Choroid plexus epithelial cell (primary cell): ENCODE measurements at places on chromosomes 3 and 15.
A peak's percentile ranks its signal among the peaks of the same experiment; 100 is the strongest.

DNA sequence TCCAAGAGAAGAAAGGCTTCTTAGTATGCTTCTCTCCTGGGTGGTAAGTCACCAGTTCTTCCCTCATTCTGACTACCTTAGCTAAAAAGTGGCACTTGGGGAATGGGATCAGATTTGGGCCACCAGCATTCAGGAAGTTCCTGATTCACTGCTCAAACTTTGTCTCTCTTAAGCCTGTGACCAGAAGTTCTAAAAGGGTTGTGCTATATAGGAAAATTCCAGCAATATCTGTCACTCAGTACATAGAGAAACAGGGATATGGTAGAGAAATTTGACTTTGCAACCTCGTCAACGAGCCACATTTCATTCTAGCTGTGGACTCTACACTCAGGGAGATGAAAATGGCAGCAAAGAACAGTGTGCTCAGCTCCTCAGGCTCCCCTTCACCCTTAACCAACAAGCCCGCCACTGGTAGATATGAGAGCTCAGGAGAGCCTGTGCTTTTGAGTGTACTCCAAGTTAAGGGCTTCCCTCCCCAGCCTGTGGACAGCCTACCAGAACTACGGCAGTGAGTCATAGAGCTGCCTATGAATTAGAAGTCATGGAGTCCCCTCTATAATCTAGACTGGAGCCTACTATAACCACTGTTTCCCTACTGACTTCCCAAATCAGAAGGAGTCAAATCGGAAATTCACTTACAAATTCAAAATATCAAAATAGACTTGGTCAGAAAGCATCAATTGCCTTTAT, 52.6 kb upstream of the MYO5C start:
- DNase-seq, result peak; percentile 56

DNA sequence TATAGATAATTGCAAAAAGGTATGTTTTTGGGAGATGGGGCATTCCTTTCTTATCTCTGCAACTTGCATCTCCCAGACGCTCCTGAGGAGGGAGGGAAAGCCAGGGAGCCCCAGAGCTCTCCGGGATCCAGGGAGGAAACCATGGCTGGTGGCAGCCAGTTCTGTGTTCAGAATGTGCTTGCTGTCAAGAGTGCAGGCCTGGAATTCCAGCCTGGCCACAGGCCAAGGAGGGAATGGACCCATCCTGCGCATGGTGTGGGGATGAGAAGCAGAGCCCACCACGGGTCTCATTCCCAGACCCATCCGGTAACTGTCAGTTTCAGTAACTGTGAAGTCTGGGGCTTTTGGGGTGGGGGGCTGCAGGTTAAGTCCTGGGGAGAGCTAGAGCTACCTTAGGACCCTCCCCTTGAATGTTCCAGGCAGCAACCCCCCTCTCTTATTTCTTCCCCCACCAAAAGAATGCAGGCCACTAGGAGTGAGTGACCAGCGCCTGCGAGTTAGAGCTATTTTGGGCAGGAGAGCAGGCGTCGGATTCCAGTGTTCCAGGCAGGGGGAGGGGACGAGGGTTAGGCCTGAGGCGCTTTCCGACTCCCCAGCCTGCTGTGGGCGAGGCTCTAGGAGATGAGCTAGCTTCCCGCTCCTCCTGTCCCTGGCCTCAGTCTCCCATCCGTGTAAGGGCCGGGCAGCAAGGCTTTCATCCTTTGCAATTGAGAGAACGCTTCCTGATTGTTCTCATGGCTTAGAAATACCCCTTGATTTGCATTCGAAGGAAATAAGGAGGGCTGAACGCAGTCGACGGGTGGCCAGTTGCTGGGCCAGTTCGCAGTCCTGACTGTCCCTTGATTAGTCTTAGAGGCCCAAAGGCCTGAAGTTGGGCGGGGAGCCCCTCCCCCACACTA, 781 bp upstream of the DAG1 start:
- DNase-seq, result peak; percentile 72

DNA sequence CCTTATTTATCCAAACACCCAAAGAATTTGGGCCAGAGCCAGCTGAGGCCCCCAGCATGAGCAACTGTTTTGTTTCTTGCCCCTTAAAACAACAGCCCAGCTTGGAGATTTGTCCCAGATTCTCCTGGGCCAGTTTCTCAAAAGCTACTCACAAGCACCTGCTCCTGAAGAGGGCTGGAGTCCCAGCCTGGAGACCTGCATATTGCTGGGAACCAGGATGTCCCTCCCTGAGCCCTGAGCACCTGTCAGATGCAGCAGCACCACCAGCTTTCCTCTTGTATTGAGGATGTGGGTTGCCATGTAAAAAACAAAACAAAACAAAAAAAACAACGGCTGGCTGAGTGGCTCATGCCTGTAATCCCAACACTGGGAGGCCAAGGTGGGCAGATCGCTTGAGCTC, 7.0 kb upstream of the RFT1 start:
- no peak for DNase-seq

DNA sequence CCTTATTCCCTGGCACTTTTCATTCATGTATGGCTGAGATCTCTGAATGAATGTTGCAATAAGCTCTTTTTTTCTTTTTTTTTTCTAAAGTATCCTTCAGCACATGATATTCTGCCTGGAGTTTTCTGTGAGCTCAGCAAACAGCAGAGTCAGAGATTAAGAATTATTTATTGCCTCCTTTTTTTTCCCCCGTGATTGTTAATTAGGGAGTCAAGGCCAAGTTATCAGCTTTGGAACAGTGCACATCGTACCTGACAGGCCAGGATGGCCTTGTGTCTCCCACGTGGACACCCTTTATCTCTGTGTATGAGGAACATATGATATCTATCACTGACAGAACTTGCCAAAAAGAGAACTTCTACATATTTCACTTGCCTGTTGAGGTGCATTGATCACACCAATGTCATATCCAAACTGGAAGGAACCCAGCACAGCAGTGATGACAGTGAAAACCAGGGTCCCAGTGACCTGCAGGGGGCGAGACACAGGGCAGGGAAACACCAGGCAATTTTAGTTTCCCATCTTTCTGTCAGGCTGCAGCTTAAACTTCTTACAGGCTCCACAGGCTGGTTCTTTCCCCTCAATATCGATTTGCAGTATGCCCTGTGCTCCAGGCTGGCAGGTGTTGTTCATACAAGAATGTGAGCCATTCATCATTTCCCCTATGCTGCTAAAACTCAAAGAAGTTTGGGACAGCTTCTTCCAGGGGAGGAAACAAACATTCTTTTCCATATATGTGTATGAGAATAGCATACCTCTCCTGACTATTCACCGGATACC, 8.2 kb downstream of the SLC2A2 start:
- DNase-seq, result no peak

- no peak for DNase-seq
These were observed 8.8 kb downstream of the DLL4 start for GRCh38 chr15:40937762-40938535.
